ENCODE measurements at places on chromosomes 7 and 10.

DNA sequence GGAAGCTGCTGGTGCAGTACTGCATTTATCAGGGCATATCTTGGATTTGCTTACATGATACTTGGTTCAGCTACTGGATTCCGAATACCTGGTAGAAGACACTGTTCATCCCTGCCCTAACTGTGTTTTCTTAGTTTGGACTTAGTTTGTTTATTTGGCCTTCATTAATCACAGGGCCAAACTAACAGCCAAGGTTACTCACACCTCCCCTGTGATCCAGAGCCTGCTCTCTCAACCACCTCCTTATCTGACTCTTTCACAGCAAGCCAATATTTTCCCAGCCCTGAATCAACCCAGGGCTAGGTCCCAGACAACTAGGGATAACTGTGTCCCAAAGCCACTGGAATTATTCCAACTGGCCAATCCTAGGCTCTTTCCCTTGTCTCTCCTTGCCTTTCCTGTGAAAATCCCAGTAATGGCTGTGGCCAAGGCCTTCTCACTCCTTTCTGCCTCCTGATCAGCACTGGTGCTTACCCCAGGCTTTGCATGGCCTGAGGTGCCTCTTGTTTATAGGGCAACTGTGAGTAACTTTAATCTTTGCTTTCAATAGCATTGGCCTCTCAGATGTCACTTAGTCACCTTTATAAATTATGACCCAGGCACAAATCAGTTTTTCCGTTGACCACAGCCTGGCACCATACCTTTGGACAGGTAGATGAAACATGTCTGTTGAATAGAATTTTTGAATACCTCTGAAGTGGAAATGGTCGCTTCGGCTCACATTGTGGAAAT lies 9.3 kb upstream of the JCAD start:
- no peak for DNase-seq

DNA sequence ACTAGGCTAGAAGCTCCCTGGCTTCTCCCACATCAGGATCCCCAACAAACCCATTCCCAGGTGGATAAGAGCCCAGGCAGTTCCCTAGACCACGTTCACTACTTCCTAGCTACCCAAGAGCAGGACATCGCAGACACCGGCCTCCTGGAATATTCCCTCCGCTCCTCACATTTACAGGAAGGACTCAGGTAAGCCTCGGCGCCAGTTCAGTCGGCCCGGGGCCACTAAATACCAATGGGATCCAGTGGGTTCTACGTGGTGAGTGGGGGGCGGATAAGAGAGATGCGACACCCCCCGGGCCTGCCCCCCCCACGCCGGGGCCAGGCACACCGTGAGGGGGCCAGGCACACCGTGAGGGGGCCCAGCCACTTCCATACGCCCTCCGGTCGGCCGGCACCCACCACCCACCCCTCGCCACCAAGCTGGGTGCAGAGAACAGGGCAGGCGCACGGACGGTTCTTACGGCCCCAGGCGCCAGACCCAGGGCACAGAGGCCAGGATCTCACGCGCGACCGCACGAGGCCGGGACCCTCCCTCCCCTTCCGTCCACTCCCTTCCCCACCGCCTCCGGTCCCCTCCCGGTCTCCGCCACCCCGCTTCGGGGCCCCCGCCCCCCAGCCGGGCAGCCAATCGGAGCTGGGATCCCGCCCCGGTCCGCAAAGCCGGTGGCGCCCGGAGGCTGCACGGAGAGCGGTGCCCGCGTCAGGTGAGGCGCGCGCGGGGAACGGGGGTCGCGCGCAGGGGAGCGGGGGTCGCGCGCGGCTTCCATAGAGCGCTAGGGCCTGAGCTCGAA lies at the start of gene BLVRA:
Gene BLVRA (plus strand): TSS at position 652 of the 793 bp plus-strand sequence. CDS start 12,479 bp downstream, outside the sequence.
- DNase-seq, result peak; percentile 61

GRCh38 chr10:10492420-10492819 lies 525.3 kb upstream of the CELF2 start:
- DNase-seq, result no peak

GRCh38 chr7:66356277-66356721 lies 151.2 kb downstream of the TPST1 start:
- DNase-seq, result no peak

DNA sequence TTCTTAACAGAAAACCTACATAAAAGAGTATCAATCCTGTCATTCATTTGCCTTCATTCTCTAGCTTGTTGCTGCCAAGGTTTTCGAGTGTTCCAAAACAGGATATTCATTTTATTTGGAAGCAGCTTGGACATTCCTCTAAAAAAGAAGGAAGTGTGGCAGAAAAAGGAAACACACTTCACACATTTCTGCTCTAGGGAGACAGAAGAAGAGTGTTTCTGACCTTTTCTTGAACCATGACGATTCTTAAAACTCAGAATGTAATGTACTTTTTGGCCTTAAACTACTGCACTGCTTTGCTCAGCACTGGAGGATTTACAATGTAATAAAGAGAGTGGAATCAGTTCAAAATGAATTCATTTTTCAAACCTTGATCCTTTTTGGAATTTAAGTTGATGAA lies 81.3 kb downstream of the SEMA3A start:
- DNase-seq, result no peak

- no peak for DNase-seq
Measured at GRCh38 chr7:142832417-142832816, 22.5 kb upstream of the EPHB6 start.

DNA sequence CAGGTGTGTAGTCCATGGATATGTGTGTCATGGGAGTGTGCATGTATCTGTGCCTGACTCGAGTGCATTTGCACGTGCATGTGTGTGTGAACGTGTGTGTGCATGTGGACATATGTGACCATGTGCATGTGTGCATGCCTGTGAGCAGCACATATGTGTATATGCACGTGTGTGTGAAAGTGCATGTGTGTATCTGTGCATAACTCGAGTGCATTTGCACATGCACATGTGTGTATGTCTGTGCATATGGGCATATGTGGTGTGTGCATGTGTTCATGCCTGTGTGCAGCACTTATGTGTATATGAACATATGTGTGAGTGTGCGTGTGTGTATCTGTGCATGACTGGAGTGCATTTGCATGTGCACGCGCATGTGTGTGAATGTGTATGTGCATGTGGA lies 35.2 kb upstream of the GNA12 start:
- DNase-seq, result no peak

GRCh38 chr10:34526186-34526585 lies 288.9 kb downstream of the PARD3 start:
- DNase-seq, result no peak

- no peak for DNase-seq
Measured at GRCh38 chr10:21057436-21057835, 160.3 kb upstream of the NEBL start.

- DNase-seq, result no peak
Measured at GRCh38 chr7:78967046-78967445, 486.4 kb downstream of the MAGI2 start.

- DNase-seq, result no peak
Measured at GRCh38 chr10:10222304-10222841, 795.3 kb upstream of the CELF2 start.

DNA sequence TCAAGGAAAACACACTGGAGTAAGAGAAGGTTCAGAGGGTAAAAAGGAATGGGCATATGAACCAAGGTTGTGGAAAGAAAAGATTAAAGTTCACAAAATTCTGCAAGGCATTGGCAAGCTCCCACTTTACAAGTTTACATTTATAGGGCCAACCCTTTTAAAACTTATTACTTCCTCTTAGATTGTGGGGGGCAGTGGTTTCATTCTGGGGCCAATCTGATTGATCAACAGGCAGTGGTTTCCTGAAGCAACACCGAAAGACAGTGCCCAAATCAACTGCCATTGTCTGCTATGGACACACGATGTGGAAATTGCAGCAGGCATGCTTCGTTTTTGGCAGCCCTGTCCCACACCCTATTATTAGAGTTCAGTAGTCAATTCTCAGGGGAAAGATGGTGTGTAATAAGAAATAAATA lies 154.0 kb downstream of the SGMS1 start:
- DNase-seq, result no peak

DNA sequence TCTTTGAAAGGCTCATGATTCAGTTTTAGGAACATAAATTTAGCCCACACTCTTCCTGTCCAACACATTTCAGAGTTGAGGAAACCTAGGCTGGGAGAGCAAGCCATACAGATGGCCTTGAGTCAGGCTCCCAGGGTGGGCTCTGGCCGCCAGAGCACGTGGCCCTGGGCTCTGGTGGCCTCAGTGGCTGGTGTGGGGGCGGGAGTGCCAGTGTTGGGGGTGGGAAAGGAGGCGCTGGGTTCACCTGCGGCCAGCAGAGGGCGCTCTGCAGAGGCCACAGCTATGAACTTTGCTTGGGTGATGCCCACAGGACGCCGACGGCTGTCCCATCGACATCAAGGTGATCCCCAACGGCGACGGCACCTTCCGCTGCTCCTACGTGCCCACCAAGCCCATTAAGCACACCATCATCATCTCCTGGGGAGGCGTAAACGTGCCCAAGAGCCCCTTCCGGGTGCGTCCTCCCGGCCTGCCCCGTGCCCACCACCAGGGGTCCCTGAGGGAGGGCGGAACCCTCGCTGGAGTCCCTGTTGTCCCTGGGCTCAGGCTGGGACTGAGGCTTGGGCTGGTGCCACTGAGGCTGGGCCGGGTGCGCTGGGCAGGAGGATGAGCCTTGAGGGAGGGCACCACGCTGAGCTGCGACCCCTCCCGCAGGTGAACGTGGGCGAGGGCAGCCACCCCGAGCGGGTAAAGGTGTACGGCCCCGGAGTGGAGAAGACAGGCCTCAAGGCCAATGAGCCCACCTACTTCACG lies 11.9 kb downstream of the FLNC start:
- peak; percentile 44 for DNase-seq

DNA sequence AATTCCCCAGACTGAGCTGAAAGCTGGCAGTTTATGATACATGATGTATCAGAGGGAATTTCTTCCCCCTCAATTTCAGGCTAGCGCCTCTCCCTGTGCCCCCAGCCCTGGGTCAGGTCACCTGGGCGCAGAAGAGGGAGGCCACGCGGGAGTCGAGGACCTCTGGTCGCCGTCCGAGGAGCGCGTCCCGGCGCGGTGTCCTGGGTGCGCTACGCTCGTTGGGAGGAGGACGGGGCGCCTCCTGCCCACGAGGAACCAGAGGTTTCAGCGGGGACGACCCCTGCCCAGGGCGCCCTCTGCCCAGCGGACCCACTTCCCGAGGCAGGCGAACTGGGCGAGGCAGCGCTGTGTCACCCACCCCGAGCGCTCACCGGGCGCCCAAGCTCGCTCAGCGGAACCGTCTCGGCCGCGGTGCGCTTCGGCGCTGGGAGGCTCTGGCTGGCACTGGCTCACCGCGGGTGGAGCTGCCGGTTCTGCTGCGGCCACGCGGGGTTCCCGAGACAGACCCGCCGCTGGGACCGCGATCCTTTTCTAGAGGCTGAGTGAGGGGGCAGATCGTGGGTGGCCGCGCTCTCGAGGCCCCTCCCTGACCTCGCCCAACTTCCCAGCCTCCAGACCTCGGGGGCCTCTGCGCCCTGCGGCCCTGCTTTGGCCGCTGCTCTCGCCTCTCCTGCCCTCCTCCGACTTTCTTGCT lies at the start of gene FAM237B:
Gene FAM237B (minus strand): TSS at position 504 of the 694 bp plus-strand sequence. CDS start 1,556 bp downstream, outside the sequence.
- no peak for DNase-seq

- no peak for DNase-seq
Measured at GRCh38 chr7:20190560-20191390, 26.4 kb downstream of the MACC1 start.

DNA sequence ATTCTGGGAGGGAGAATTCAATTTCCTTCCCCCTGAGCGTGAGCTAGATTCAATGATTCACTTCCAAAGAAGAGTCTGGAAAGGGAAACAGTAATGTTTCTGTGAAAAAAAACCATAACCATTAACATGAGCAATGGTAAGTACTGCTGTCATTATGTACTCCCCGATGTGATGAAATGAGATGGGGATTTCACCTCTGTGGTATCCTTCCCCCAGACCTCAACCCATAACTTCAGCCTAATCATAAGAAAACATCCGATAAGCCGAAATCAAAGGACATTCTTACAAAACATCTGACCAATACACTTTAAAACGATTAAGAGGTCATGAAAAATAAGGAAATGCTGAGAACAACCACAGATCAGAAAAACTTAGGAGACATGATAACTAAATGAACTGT lies 27.2 kb downstream of the EZH2 start:
- DNase-seq, result no peak
